ENCODE measurements at places on chromosomes 6 and 20.

GRCh38 chr20:19826179-19826914, 68.3 kb downstream of the RIN2 start:
- DNase-seq = no peak

DNA sequence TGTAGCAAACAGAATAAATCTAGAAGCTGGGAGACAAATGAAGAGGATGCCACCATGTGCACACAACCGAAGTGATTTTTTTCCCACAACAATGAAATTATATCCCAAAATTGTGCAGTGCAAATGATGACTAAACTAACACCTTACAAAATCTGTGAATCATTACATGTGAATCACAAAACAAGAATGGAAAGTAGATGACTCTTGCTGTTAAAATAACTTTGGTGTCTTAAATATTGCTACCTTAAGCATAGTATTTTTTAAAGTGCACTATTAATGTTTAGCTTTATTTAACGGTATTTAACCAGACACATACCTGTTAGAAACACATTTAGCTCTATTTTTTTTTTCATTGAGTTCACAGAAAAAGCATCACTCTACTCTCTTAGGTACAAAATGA, 190.8 kb downstream of the TBC1D32 start:
- no peak for DNase-seq

GRCh38 chr20:39961637-39962244, 727.3 kb downstream of the MAFB start:
- DNase-seq = no peak

GRCh38 chr6:118476551-118476950, 71.5 kb upstream of the PLN start:
- no peak for DNase-seq

GRCh38 chr6:168576388-168576787, 135.4 kb downstream of the SMOC2 start:
- DNase-seq = no peak

DNA sequence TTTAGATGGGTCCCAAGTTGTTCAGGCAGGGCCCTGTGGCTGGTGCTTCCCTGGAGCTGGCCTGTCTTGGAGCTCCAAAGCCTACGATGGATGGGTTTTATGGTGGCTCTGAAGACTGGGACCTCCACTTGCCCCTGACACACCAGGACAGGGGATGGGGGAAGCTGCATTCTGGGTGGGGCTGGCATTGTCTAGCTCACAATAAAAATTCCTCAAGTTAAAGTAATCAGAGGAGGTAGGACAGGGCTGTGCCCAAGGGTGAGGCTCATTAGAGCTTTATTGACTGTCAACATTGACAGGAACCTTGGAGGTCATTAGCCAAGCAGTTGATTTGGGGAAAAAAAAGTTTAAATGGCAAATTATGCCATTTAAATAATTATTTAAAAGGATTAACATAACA, 35.7 kb downstream of the TFAP2C start:
- DNase-seq = no peak

- no peak for DNase-seq
Measured at GRCh38 chr6:125748406-125749172, 843 bp upstream of the HEY2 start.

Data from MM.1S (cell line).